Dorsolateral prefrontal cortex (tissue), 122 donors: ENCODE measurements at places on chromosomes 2 and 18. TPM values are rescaled to one million over a fixed set of nuclear protein-coding genes. Genes with fewer than 3 reads are reported as not detected.

Gene SCN7A
- 3.0 TPM for total RNA-seq

Gene THADA
- total RNA-seq, result 18.3 TPM

- no peak for DNase-seq
Observed at GRCh38 chr18:12361770-12362378, 15.2 kb downstream of the AFG3L2 start.

Gene ANKRD30B
- 5.0 TPM for total RNA-seq

- no peak for DNase-seq
Observed at GRCh38 chr18:46310258-46310657, 206.1 kb downstream of the HAUS1 start.

GRCh38 chr2:2822143-2822542 is 491.1 kb upstream of the MYT1L start:
- DNase-seq, result no peak

DNA sequence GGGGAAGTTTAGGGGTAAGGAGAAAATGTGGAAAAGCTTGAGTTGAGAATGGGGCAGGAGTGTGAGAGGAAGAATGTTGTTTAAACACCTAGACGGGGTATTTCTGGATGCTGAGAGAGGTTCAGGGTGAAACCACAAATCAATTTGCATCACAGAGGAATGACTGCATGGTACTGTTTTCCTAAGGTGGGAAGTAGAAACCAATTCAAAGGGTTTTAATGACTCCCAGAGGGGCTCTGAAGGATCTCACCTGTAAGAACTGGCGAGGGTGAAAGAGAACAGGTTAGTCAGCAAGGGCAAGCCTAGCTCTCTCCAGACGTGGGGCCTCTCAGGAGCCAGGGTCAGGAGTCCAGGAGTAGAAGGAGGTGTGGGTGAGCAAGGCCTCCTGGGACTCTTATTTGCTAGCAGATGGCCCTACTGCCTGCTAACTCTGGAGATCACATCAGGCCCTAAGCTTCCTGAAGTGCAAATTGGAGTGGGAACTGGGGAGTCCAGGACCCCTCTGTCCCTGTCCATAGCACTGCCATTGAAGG is 133.0 kb upstream of the CELF4 start:
- no peak for DNase-seq

DNA sequence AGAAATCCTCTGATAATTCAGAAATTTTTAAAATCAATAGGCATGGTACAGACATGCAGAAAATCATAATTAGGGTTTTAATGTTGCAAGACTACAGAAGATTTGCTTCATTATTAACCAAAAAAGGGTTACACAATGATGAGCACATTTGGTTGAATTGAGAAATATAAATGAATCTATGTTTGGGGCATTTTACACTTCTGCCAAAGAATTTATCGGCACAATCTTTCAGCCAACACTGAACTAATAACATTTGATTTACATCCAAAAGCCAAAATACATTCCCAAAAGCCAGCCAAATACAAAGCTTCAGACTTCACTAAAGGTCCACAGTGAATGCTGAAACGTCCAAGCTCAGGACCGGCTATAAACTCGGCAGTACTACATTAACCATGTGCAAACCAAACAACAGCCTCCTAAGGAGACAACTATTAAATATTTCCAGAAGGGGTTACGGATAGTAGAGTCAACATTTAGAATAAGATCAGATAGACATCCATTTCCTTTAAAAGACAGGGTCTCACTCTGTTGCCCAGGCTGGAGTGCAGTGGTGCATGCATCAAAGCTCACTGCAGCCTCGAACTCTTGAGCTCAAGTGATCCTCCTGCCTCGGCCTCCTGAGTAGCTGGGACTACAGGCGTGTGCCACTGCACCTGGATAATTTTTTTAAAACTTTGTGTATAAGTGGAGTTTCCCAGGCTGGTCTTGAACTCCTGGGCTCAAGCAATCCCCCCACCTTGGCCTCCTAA is 29.4 kb downstream of the SPRED2 start:
- no peak for DNase-seq

DNA sequence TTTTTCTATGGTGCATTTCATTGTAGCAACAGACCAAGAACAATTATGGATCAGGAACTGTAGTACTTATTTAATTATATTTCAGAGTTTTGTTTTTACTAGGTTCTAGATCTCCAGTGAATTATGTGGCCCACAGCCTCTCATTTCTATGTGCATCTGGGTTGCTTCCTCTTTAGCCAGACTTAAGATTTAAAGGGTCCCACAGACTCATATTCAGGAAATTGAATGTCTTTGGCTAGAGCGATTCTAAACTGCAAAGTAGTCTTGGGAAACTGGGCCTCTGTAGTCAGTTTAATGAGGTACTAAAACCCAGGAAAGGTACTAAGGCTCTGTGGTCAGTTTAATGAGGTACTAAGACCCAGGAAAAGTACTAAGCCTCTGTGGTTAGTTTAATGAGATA is 94.4 kb downstream of the LYPD6B start:
- DNase-seq, result no peak

Gene FHOD3
- 40.2 TPM for total RNA-seq

DNA sequence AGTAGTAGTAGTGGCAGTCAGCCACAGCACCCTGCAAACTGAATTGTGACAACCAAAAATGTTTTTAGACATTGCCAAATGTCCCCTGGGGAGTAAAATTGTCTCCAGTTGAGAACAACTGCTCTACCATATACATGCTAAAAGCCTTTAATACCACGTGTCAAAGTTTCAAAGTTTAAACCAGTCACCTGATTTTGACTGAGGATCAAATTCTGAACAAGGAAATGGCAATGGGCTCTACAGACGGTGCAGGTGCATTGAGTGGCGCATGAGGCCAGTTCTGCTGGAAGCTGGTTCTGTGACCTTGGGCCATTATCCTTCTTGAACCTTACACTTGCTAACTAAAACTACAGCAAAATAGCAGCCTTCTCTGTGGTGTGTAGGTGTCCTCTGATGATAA is 85.0 kb downstream of the LIPG start:
- DNase-seq, result no peak

DNA sequence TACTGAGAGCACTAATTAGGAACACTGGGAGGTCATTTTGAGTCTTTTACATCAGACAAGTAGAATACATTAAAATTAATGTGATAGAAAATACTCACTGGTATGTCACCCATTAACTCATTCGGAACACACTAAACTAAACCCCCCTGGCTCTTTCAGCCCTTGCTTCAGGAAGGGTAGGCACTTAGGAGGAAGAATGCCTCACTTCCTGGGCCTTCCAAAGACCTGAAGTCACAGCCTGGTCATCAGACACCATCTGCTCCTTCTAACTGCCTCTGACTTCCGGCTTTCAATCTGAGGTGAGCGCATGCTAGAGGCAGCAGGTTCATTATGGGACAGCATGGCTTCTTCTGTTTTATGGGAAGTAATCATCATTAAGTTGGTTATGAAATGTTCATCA is 451.4 kb downstream of the PID1 start:
- no peak for DNase-seq

DNA sequence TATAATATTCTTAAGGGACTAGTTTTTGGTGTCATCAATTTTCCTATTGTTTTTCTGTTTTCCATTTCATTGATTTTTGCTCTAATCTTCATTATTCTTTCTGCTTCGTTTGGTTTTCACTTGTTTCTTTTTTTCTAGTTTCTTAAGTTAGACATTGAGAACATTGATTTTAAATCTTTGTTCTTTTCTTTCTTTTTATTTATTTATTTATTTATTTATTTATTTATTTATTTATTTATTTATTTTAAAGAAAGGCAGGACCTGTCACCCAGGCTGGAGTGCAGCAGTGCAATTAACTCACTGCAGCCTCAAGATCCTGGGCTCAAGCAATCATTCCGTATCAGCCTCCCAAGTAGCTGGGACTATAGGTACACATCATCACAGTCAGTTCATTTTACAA is 7.0 kb upstream of the FMNL2 start:
- DNase-seq, result no peak

- peak; percentile 68 for DNase-seq
Observed at GRCh38 chr2:98883780-98884211, 52.2 kb downstream of the CRACDL start.

DNA sequence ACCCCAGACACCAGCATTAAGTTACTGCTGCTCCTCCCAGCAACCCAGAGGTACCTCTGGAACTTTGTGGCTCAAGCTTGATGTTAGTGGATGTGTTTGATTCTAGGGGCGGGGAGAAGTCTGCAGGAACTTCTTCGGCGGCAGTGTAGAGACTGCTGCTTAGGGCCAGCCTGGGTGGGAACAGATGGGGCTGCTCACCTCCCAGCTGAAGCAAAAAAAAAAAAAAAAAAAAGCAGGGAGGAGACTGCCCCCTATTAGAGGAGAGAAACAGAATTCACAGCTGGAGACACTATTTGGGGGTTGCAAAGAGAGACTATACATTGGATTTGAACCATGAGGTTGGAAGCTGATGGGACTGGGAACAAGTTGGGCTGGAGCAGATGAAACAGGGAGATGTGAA is 28.6 kb upstream of the FAM136A start:
- no peak for DNase-seq

Gene TFPI
- total RNA-seq, result 4.9 TPM

- DNase-seq, result peak; percentile 57
Observed at GRCh38 chr18:28175150-28175929, 1.6 kb downstream of the CDH2 start.

GRCh38 chr2:203871371-203871983 is 3.9 kb downstream of the CTLA4 start:
- no peak for DNase-seq

DNA sequence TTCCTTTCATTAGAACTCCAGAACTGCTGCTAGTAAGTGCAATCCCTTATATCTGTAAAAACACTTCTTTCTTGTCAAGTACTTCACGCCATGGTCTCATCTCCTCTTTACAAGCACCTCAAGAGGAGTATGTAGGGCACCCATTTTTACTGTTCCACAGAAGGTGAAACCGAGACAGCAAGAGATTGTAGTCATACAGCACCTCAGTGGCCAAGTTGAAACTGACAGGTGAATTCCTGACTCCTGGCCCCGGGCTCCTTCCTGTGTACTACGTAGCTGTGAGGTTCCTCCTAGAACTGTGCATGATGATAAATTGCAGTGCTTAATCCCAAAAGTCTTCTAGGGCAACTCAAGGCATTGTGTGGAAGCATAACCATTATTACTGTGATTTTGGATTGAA is 131.5 kb upstream of the MEIS1 start:
- no peak for DNase-seq

Gene GPAT2
- total RNA-seq, result 3.4 TPM

GRCh38 chr2:77999376-77999775 is 477.2 kb upstream of the LRRTM4 start:
- DNase-seq, result no peak

Gene KHK
- total RNA-seq, result 18.8 TPM

Gene ADGRF3
- total RNA-seq, result 2.1 TPM

Gene THUMPD2
- total RNA-seq, result 12.1 TPM

Gene CMPK2
- total RNA-seq, result 9.9 TPM

DNA sequence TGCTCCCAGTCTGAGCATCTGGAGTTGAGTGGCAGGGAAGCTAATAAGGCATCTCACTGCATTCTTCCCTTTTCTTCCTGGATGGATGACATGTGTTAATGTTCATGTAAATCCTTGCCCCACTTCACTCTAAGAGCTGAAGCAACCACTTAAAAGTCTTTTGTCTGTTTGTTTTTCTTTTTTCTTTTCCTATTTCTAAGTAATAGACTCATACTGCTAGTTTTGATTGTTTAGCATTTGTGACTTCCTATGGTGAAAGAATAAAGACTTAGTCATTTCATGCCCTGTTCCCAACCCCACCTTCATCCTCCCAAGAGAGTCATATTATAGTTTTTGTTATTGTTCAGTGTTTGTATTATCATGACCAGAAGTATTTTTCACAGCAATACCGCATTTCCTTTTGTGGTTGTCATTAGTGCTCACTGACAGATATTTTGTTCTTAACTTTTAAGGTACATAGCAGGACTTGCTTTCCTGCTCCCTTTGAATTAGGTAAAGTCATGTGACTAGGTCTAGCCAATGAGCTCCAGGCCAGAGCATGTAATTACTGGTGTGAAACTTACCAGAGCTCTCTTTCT is 18.1 kb upstream of the SPP2 start:
- DNase-seq, result no peak

GRCh38 chr2:133774654-133775015 is 206.4 kb upstream of the NCKAP5 start:
- DNase-seq, result no peak

DNA sequence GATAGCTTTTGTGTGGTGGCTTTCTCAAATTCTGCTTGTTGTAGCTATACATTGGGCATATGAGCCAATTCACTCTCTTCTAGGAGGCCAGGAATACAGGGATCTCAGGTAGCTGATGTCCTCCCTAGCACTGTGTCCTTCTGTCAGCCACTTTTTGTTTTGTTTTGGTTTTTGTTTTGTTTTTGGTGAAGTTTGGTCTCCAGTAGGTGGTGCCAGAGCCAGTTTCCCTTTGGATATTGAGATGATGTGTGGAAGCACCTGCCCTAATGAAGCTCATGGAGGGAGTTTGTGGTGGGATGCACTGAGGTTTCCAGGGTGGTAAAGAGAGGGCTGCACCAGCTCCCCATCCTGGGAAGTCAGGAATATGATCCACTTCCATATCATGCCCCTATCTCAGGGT is 100.5 kb upstream of the VWC2L start:
- DNase-seq, result no peak

DNA sequence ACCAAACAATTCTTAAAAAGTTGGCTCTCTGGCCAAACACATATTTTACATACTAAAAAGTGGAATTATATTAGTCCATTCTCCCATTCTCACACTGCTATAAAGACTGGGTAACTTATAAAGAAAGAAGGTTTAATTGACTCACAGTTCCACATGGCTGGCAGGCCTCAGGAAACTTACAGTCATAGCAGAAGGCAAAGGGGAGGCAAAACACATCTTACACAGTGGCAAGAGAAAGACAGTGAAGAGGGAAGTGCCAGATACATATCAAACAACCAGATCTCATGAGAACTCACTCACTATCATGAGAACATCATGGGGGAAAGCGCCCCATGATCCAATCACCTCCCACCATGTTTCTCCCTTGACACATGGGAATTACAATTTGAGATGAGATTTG is 42.6 kb downstream of the EDAR start:
- DNase-seq, result no peak

GRCh38 chr18:50679056-50679455 is 119.2 kb downstream of the MAPK4 start:
- DNase-seq, result no peak

- DNase-seq, result no peak
Observed at GRCh38 chr2:65608466-65608865, 176.1 kb upstream of the SPRED2 start.

Gene RIT2
- 20.6 TPM for total RNA-seq

GRCh38 chr2:239822146-239822831 is 202.9 kb downstream of the NDUFA10 start:
- peak; percentile 21 for DNase-seq

Gene BCL2
- 22.1 TPM for total RNA-seq

DNA sequence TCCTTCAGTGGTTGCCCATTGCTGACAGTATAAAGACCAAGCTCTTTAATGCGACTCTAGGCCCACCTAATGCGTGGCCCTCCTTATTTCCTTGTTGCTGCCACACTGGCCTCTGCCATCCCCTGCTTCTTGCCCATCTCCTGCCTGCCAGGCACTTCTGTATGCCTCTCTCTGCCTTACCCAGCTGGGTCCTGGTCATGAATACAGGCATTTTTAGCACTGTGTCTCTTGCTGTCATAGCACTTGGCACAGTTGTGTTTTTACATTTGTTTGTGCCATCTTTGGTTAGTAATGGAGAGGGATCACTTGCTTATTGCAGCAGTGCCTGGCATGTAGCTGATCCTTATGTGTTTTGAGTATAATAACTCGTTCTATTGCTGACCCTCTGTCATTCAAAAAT is 38.7 kb downstream of the MAP4K4 start:
- DNase-seq, result peak; percentile 68

- no peak for DNase-seq
Observed at GRCh38 chr2:64283006-64283570, 138.9 kb upstream of the PELI1 start.

- DNase-seq, result no peak
Observed at GRCh38 chr2:43531251-43531650, 64.6 kb downstream of the THADA start.
